ENCODE measurements at places on chromosomes 11 and 22. TPM values are rescaled to one million over a fixed set of nuclear protein-coding genes. Genes with fewer than 3 reads are reported as not detected.

Gene SYT12
- 4.8 TPM for total RNA-seq

Gene CARD10
- 14.9 TPM for total RNA-seq

Gene TTC38
- 30.9 TPM for total RNA-seq

Gene OR51I1
- 0.70 TPM for total RNA-seq

Gene LYVE1
- total RNA-seq: 30.8 TPM

Gene CLDN5
- total RNA-seq: 38.9 TPM

Gene B4GALNT4
- 3.3 TPM for total RNA-seq

Gene MRGPRX3
- not detected for total RNA-seq

Gene NCR3LG1
- total RNA-seq: 3.4 TPM

DNA sequence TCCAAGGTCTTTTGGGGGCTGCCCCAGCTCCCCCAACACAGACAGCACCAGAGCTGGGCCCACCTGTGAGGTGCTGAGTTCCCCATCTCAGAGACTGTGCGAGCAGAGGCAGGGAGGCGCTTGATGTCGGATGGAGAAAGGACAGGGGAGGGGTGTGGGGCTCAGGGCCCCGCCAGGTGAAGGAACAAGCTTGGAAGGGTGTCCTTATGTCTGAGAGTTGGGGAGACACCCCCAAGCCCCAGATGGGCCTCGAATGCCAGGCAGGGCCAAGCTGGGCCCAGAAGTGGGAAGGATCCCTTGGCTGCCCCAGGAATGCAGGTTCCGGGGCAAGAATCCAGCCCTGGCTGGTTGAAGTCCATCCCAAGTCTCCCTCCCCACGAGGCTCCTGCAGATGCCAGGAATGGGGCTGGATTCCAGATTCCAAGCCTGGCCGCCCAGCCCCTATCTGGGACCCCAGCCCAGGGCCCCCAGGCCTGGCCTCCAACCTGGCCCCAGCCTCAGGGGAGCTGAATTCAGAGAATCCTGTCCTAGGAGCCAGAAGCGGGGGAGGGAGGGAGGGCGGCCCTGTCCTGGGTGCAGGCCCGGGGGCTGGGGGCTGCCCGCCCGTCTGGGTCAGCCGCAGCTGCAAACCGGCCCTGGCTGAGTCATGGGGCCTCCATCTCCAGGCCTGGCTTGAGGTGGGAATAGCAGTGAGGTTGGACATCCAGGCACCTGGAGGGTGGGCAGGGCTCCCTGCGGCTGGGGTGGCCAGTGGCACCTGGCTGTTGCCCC, 50.9 kb downstream of the CDKN1C start:
- DNase-seq: no peak

GRCh38 chr11:79720115-79720514, 279.3 kb upstream of the TENM4 start:
- no peak for DNase-seq

- DNase-seq: no peak
Measured at GRCh38 chr11:117146521-117146920, 2.4 kb downstream of the PAFAH1B2 start.

- no peak for DNase-seq
Measured at GRCh38 chr11:98625526-98625925, 395.2 kb upstream of the CNTN5 start.

GRCh38 chr22:21712751-21713427, 22.7 kb downstream of the YPEL1 start:
- peak; percentile 66 for DNase-seq

DNA sequence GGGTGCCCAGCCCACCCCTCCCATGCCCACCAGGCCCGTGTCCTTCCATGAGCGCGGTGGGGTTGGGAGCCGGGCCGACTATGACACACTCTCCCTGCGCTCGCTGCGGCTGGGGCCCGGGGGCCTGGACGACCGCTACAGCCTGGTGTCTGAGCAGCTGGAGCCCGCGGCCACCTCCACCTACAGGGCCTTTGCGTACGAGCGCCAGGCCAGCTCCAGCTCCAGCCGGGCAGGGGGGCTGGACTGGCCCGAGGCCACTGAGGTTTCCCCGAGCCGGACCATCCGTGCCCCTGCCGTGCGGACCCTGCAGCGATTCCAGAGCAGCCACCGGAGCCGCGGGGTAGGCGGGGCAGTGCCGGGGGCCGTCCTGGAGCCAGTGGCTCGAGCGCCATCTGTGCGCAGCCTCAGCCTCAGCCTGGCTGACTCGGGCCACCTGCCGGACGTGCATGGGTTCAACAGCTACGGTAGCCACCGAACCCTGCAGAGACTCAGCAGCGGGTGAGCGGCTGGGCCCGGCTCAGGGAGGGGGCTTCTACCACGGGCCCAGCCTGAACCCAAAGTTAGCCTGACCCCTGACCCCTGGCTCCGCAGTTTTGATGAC, 3.0 kb downstream of the PKP3 start:
- DNase-seq: no peak

- no peak for DNase-seq
Measured at GRCh38 chr11:130593064-130593463, 144.6 kb downstream of the ADAMTS15 start.

DNA sequence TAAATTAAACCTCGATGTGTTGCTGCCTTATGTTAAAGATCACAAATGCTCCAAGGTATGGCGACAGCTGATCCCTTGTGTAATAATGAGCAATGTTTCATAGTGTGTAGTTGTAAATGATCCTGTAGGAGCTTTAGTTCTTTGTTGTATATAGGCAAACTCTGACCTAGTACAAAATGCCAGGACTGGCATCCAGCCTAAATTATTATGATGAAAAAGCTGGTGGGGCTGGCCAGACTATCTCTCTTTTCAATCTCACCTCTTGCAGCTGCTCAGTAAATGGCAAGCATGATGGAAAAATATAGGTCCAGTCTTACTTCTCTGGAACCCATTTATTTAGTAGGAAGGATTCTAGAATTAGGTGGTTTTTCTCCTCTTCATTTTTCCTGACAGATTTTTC, 345.1 kb upstream of the C11orf87 start:
- no peak for DNase-seq

DNA sequence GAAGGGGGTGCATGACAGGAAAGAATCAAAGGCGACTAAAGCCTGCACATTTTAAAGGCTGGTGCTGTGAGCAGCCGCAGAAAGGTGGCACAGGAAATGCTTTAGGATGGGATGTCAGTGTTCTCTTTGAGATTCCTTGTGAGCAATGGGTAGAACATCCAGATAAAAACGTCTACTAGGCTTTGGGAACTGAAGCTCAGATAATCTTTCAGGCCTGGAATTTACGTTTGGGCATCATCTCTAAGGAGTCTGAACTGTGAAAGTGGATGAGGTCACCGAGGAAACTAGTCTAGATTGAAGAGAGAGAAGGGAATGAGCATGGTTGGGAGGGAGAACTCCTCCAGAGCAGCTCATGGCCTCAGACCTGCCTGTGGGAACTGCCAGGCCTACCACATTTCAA, 65.7 kb downstream of the FLI1 start:
- DNase-seq: no peak

GRCh38 chr11:78265326-78265725, 76.6 kb downstream of the USP35 start:
- no peak for DNase-seq

DNA sequence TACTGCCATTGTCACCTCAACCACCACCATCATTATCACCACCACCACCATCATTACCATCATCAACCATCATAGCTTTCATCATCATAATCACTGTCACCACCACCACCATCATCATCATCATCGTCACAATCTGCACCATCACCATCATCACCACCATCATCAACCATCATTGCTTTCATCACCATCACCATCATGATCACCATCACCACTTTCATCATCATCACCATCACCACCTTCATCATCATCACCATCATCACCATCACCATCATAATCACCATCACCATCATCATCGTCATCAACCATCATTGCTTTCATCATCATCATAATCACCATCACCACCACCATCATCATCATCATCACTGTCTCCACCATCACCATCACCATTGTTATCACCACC, 8.7 kb upstream of the OSBPL5 start:
- DNase-seq: no peak

- DNase-seq: no peak
Measured at GRCh38 chr22:38193580-38193979, 8.2 kb upstream of the MAFF start.

- peak; percentile 82 for DNase-seq
Measured at GRCh38 chr22:36860821-36861659, at the start of gene NCF4. Gene NCF4 (plus strand): TSS chr22:36861006. CDS start chr22:36861172, 166 bp downstream.

DNA sequence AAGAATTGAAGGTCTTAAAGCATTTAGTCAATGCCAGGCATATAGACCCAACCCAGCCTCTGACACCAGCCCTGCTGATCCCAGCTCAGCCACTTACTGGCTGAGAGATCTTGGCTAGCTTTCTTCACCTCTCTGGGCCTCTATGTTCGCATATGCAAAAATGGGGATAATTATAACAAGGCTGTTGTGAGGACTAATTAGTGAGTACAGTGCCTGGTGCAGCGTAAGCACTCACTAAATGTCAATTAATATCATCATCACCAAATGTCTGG, 10.5 kb downstream of the CHST1 start:
- DNase-seq: no peak
